ENCODE measurements at places on chromosomes 5 and 9.

DNA sequence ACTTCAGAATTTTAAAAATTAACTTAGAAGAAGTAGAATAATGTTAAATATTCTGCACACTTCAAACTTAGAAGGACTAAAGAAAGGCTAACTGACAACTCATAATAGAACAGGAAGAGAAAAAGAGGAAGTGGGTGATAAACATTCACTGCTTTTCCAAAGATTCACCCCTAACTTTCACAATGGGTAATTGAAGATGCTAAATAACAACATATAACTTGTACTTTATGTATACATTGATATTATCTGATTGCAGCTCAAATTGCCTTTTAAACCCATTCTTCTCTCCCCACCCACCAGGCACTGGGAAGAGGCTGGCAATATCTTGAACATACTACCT is 376.6 kb downstream of the EFNA5 start:
- no peak for DNase-seq

- no peak for DNase-seq
Observed at GRCh38 chr5:74665273-74665672, 19.8 kb upstream of the HEXB start.

DNA sequence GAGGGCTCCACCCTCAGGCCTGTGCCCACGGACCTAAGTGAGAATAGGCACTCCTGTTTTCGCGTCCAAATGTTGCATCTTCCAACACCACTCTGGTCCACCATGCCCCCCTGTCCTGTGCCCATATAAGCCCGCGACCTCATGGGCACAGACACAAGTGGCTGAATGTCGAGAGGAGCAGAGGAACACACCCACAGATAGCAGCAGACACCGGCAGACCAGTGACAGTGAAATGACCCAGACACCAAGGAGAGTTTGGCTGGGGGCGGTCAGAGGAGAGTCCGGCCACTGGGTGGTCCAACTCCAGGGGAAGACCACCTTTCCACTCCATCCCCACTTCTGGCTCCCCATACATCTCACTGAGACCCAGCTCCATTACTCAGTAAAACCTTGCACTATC is 161.4 kb upstream of the DAB2 start:
- no peak for DNase-seq

GRCh38 chr5:110884005-110884404 is 145.2 kb downstream of the SLC25A46 start:
- DNase-seq: no peak

DNA sequence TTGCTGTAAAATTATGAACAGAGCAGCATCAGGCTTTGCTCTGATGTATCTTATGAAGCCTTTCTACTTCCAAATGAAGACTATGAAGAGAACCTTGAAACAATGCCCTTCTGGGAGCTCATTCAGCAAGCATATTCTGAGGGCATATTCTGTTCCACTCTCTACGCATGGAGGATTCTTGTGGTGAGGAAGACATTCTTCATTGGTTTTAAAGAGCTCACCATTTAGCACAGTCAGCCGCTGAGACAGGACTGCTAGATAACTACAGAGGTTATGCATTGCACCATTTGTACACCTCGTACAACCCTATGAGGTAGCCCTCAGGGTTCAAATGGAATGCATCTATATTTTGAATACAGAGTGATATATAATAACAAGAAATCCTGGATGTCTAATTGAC is 61.0 kb downstream of the INVS start:
- no peak for DNase-seq

All from AG09319 (cell line).